Esophagus squamous epithelium (tissue), 5 donors: ENCODE measurements at places on chromosomes 1 and 21.
A peak's percentile ranks its signal among the peaks of the same experiment; 100 is the strongest.

GRCh38 chr1:148160048-148160342, 7.9 kb upstream of the NBPF11 start:
- DNase-seq: no peak

GRCh38 chr1:216028631-216029030, 394.6 kb downstream of the USH2A start:
- DNase-seq: no peak

DNA sequence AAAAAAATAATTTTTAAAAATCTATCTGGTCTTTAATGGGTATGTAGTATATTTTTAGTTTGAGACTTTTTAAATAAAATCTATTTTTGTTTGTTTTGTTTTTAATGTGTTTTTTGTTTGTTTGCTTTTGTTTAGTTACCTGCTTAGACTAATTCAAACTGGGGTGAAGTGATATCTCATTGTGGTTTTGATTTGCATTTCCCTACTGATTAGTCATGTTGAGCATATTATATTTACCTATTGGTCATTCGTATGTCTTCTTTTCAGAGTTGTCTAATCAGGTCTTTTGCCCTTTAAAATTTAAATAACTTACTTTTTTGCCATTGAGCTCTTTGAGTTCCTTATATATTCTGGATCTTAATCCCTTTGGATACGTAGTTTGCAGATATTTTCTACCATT, 20.3 kb downstream of the CD1B start:
- DNase-seq: no peak

DNA sequence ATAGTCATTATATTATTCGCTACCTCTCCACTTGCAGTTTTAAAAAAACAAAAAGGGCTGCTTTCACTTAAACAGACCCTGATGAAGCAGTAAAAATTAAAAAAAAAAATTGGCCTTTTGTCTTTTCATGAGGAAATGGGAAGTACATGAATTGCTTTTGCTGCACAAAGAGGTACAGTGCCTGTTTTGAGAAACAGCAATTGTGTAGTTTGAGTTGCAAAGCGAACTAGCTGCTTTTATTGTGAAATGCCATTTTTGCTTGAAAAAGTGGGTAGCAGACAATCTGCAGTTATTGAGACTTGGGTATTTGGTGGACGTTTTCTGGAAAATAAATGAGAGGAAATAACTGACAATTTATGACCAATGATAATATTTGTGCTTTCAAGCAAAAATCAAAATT, 7.0 kb downstream of the DIP2A start:
- no peak for DNase-seq

GRCh38 chr1:165717918-165718515, 19.7 kb upstream of the ALDH9A1 start:
- DNase-seq: no peak

- DNase-seq: no peak
Measured at GRCh38 chr1:244209955-244210354, 158.9 kb downstream of the ZBTB18 start.

DNA sequence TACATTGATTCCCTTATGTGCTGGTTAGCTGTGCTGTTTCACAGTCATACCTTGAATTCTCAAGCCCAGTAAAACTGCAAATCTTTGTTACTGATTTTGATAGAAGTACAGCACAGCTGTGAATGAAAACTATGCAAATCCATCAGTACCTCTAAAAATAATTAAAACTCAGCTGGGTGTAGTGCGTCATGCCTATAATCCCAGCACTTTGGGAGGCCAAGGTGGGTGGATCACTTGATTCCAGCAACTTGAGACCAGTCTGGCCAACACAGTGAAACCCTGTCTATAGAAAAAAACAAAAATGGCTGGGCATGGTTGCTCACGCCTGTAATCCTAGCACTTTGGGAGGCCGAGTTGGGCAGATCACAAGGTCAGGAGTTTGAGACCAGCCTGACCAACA, 61.2 kb downstream of the NUP210L start:
- no peak for DNase-seq

- DNase-seq: no peak
Measured at GRCh38 chr1:162134646-162135045, 65.2 kb downstream of the NOS1AP start.

DNA sequence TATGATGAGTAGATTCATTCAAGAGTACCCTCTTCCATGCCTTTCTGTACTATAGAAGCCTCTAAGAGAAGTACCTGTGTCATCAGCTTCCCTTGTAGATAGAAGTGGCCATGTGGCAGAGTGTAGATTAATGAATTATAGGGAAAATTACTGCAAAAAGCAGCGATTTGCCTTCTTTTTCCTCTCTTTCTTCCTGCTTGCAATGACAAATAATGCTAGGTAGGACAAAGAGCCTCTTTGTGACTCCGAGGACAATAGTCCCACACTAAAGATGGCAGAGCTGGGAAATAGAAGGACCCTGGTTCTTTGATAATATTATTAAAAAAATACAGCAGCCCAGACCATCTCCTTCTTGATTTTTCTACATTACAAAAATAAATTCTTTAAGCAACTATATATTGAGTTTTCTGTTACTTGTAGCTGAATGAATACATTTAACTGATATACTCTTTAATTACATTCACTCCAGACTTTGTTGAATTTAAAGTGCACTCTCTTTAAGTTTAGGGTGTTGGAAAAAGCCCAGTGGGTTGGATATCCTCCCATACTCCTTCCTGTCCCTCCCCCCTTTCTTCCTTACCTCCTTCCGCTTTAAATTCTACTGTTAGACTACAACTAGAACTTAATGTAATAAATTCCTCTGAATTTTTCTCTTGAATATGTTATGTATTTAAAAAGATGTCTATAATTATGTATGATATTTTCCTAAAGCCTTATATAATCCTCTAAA, 198.2 kb upstream of the APP start:
- no peak for DNase-seq

- no peak for DNase-seq
Measured at GRCh38 chr1:22341791-22342605, 109.7 kb upstream of the ZBTB40 start.

DNA sequence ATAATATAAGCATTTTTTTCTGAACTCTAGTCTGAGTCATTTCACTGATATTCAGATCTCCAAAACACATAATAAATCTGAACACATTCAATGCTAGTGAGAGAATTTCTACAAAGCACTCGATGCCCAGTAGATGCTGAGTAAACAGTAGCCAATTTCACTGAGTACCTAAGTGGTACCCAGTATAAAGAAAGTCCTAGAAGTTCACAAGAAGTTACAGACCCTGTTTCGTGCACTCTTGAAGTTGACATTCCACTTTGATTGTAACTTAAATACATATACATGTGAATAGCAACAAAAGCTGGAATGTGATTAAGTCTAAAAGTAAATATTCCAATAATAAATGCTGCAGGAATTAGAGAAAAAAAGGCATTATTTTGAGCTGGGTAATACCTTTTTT, 33.2 kb upstream of the RGS2 start:
- no peak for DNase-seq

DNA sequence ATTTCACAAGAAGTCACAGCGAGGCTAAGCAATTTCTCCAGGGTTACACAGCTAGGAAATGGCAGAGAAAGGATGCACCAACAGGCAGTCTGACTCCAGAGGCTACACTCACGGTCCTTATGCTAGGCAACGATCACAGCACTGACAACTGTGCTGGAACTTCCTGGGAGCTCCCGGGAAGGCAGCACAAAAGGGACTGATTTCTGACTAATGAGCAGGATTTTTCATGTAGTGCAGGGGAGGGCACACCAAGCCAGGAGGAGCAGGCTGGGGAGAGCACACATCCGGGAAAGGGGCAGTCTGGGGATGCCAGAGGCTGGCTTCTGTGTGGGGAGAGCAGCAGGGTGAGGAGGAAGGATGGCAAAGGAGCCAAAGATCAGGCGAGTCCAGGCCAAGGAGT, 486.7 kb downstream of the OMA1 start:
- no peak for DNase-seq

GRCh38 chr1:151009206-151009587, 948 bp downstream of the PRUNE1 start:
- DNase-seq: no peak

GRCh38 chr1:182575540-182576149, 13.4 kb downstream of the RNASEL start:
- DNase-seq: no peak

DNA sequence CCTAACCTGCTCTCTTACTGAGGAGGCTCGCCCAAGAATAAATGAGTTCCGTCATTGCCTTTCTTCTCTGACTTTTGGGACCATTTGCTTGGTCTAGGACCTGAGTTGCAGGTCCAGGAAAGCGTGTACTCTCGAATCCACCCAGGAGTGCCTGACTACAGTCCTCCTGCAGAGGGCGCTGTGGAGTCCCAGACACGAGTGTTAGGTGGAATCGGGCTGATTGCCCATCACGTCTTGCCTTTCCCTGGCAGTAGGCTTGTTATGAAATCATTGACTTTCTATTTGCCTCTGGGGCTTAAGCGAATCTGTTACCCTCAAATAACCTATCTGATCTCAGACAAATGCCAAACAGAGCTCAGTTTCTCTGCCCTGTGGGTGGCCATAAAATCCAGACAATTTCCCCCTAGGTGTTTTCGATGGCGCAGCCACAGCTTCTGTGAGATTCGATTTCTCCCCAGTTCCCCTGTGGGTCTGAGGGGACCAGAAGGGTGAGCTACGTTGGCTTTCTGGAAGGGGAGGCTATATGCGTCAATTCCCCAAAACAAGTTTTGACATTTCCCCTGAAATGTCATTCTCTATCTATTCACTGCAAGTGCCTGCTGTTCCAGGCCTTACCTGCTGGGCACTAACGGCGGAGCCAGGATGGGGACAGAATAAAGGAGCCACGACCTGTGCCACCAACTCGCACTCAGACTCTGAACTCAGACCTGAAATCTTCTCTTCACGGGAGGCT, at the start of gene IL20:
TSS of gene IL20 (plus strand) at position 685 of the 733 bp plus-strand sequence. CDS start 230 bp downstream, outside the sequence.
- peak; percentile 27 for DNase-seq

DNA sequence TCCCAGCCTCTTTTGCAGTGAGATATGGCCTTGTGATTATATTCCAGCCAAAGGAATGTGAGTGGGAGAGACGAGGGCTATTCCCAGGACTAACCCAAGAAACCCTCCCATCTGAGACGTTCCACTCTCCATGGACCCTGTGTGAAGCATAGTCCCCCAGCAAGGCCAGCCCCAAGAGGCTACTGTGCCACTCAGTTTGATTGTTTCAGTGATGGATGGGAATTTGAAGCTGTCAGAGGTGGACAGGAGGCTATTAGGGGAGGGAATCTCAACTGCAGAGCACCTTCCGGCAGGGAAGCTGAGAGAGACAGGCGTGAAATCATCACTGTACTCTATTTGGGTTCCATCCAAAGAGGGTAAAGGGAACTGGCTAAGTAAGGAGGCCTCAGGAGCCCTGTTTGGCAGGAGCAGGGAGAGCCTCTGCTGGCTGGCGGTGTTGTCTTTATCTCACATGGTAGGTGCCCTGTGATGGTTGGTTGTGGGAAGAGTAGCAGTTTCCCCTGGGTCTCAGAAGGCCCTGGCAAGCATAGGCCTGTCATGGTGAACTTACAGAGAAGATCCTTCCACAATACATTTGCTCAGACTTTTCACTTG, 3.4 kb upstream of the TEX35 start:
- DNase-seq: no peak

DNA sequence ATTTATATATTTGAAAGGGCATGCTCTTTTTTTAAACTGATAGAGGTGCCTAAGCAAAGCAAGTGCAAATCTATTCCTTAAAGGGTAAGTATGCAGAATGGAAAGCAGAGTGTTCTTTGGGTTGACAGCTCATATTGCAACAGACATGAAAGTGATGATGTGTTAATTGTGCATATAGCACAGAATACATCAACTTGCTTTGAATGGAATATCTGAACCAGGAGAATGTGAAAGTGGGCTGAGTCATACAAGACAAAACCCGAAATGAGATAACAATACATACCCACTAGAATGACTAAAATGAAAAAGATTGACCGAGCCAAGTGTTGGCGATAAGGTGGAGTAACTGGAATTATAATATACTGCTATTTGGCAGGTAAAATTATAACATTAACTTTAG, 4.3 kb downstream of the CR1 start:
- no peak for DNase-seq

GRCh38 chr1:183873642-183874041, 68.7 kb downstream of the RGL1 start:
- DNase-seq: no peak

- DNase-seq: no peak
Measured at GRCh38 chr1:41482001-41482765, 2.3 kb downstream of the EDN2 start.

- DNase-seq: no peak
Measured at GRCh38 chr1:11434926-11435325, 44.0 kb upstream of the DISP3 start.

- DNase-seq: no peak
Measured at GRCh38 chr1:58443986-58444868, 102.3 kb downstream of the OMA1 start.

GRCh38 chr1:229819091-229819490, 193.0 kb downstream of the URB2 start:
- no peak for DNase-seq

DNA sequence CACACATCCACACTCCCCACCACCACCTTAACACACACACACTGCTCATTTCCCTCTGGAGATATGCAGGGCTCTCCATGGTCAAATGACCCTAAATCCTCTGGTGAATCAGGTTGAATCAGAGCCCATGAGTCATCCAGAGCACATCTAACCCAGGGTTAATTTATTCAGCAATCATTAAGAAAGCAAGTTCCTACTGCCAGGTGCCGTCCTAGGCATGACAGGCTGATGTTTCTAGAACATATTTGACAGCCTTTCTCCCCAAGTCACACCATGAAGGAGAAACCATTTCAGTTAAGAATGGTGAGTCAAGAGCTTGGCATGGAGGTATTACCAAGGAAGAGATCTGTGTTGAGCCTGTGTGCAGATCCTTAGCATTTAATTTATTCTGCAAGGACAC, 194.3 kb upstream of the CAMK1G start:
- no peak for DNase-seq

DNA sequence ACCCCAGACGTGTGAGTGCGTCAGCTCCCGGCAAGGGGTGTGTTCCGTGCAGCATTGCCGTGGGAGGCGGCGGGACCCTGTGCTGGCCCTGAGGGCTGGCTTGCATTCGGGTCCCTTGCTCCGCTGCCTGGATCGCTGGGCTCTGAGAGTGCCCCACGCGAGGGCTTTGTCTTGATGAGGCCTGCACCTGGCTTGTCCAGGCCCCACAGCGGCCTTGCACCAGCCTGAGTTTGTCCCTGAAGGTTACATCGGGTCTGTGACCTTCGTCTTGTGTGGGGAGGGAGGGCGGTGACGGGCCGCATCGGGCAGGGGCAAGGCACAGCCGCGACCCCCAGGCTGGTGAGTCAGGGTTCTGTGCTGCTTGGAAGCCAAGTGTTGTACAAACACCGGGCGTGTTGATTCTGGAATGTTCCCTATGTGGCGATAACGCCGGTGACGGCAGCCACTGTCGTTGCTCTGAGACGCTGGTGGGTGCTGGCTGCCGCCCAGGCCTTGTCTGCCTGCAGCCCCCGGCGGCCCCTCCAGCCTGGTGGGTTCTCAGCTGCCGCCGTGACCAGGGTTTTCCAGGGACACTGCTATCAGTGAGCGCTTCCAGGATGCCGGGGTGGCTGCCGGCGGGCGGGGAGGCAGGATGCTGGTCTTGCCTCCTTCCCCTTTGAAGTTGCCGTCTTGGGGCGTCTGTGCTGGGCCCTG, 42.9 kb downstream of the SLX9 start:
- no peak for DNase-seq

- DNase-seq: no peak
Measured at GRCh38 chr1:51612447-51612961, 4.4 kb upstream of the OSBPL9 start.

- DNase-seq: no peak
Measured at GRCh38 chr21:29943885-29944284, 4.1 kb upstream of the GRIK1 start.
